ENCODE measurements at places on chromosomes 16 and 17.
A peak's percentile ranks its signal among the peaks of the same experiment; 100 is the strongest.

DNA sequence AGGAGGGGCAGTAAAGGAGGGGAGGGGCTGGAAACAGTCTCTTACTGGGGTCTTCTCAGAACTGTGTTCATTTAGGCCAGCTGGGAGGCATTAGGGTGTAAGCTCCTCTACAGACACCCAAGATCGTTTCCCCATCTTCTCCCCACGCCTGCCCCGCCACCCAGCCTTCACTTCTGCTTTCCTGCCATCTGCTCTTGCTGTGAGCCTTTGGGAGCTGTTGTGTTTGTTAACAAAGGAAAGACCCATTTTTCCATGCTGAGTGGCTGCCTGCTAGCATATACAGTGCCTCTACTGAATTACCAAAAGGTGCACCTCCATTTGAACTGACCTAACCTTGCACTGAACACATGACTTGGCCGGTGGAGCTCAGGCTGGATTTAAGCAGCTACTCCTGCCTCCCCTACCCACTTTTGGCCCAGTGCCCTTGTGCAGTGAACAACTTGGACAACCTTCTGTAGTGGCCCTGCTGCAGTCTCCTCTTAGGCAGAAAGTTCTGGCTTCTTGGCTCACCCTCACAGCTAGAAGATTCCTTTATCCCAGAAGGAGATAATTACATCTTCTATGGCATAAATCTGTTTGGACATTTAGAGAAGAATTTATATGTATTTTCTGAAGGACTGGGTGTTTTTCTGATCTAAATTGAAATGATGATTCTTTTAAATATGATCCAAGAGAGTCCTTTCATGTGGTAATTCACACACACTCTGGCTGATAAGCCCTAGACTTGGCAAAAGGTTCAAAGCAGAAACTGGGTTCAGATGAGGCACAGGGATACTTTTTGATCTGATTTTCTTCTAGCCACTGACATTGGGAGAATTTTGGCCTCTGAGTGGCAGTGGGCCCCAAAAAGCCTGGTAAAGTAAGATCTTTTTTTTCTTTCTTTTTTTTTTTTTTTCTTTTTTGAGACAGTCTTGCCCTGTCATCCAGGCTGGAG, 81.9 kb upstream of the HNF1B start:
- no peak for DNase-seq

DNA sequence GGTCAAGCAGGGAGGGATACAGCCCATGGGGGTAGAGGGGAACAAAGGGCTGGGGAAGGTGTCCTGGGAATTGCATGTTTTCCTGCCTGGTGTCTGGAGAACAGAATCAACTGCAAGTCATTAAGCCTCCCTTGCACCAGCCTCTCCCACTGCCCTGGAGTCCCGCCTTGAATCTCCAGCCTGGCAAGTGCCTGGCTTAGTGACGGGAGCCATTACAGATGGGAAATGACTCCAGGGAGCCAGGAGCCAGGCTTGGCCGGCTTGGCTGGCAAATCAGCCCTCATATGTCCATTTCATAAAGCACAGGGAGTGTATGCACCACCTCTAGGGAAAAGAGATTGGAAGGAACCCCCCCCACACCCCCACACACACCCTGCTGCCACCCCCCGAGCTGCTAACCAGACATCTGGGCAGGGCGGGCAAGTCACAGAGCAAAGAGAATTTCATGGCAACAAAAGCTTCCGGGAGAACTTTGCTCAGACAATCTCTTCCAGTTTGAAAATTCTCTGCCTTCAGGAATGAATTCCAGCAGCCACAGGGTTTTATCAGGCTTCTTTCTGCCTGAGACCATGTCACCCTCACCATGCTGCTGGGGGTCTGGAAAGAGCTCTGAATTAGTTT, 127.7 kb downstream of the NTN1 start:
- no peak for DNase-seq

- DNase-seq: no peak
Measured at GRCh38 chr16:24839347-24839972, 6.3 kb upstream of the SLC5A11 start.

GRCh38 chr17:66787914-66788313, 47.0 kb upstream of the CACNG5 start:
- DNase-seq: no peak

GRCh38 chr16:72197545-72197944, 25.6 kb upstream of the PMFBP1 start:
- DNase-seq: no peak

- DNase-seq: no peak
Measured at GRCh38 chr16:13429416-13429815, 490.5 kb upstream of the ERCC4 start.

DNA sequence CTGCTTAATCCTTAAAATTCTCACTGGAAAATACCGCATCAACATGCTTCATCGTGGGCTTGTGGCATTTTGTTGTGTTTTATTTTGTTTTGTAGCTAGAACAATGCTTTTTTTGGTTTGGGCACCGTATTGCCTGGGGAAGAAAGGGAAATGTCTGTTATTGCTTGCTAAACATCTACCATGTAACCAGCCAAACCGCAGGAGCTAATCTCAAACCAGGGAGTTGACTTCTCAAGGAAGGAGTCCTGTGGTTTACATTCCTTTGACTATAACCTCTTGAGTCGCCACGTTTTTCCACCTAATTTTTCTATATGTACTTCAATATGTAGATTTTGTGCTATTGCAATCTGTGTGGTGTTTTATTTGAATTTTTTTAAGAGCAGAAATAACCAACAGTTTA, 593.5 kb upstream of the SOX9 start:
- DNase-seq: no peak

- DNase-seq: no peak
Measured at GRCh38 chr16:24775455-24775854, 46.0 kb downstream of the TNRC6A start.

GRCh38 chr17:50471009-50471905, 2.6 kb upstream of the CHAD start:
- DNase-seq: no peak

DNA sequence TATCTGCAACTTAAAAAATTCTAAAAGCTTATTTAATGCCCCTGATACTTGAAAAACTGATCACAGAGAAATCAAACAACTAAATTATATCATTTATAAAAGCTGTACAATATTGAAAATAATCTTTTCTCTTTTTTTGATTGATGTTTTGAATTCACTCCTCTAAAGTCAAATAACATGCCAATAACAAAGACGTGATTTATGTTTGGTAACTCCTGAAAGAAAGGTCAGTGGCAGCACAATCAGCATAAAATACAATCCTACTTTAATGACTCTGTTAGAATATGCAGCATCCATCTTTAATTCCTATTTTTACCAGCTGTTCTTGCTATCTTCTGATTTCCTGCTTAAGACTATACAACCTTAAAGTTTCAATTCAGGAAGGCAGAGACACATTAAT, 50.7 kb upstream of the NACA2 start:
- no peak for DNase-seq

GRCh38 chr16:21950782-21951521, 2.2 kb upstream of the UQCRC2 start:
- DNase-seq: no peak

DNA sequence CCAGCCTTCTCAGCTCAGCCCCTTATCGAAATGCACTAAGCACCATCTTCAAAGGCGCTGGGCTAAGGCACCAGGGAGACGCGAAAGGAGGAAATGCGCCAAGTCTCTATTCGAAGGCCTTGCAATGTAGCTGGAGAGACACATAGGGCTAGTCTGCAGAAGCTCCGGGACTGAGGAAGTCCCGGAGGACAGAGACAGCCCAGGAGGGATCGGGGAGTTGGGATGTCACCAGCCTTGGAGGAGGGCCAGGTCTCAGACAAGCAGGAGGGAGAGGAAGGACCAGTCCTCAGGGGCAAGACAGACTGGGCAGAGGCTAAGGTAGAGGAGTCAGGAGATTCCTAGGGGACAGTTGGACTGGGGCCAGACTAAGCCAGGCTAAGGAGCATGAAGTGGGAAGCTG, 8.5 kb downstream of the C17orf100 start:
- DNase-seq: no peak

GRCh38 chr17:17366941-17367875, 64.0 kb downstream of the NT5M start:
- DNase-seq: no peak

DNA sequence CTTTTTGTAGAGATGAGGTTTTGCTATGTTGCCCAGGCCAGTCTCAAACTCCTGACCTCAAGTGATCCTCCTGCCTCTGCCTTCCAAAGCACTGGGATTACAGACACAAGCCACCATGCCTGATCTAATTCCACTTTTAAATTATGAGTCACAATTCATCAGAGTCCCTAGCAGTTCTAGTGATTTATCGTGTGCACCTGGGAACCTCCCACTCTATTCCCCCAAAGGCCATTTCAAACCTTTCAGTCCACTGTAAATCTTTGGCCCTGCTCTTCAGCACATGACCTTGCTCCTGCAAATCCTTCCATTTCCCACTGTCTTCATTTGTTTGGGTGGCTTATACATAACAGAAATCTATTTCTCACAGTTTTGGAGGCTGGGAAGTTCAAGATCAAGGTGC, 73.0 kb downstream of the HS3ST2 start:
- no peak for DNase-seq

DNA sequence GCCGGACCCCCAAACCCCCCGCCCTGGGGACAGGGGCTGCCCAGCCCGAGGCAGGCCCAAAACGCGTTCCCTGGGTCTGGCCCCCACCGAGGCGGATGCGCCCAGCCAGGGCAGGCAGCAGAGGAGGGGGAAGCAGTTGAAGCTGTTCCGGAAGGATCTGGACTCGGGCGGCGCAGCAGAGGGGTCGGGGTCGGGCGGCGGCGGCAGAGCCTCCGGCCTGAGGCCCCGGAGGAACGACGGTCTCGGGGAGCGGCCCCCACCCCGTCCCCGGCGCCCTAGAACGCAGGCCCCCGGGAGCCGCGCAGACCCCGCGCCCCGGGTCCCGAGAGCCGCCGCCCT, 22.9 kb upstream of the ZFPM1 start:
- no peak for DNase-seq

- no peak for DNase-seq
Measured at GRCh38 chr16:29760567-29761279, 14.9 kb upstream of the C16orf54 start.

GRCh38 chr16:11056993-11057649, 112.8 kb downstream of the CLEC16A start:
- no peak for DNase-seq

DNA sequence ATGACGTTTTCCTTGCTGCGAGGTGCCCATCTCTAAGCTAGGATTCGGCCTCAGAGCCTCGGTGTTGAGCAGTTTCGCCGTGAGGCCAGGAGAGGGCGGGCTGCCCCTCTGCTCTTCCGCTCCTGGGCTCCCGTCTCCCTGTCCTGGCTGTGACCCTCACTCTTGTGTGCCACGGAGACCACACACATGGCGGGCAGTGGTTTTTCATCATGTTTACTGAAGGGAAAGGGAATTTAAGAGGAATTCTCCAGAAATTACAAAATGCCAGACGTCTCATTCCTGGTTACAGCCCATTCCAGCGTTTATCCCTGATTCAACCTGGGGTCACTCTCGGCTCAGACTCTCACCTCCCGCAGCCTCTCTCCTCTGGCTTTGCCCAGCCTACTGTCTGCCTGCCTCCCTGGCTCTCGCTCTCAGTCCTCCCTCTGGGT, 96.8 kb upstream of the ELAC2 start:
- DNase-seq: no peak

DNA sequence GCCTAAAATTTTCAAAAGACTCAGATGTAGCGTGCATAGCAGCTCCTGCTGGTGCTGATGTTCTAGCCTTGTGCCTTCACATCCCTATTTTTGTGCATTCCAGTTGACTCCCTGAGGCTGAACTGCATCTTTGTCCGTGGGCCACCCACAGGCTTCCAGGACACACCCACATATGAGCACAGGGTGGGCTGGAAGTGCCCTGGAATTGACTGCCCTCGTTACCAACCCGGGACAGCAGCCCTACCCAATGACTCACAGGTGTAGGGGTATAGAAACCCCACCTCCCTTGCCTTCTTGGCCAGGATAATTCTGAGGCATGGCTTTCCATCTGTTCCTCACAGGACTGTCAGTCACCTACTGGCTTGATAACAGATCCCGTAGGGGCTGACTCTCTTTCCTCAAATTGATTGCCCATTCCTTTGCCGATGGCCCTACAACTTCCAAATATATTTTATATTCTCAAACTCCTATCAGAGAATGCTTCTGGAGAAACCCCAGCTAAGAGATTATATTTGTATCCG, 65.9 kb upstream of the CDH13 start:
- no peak for DNase-seq

DNA sequence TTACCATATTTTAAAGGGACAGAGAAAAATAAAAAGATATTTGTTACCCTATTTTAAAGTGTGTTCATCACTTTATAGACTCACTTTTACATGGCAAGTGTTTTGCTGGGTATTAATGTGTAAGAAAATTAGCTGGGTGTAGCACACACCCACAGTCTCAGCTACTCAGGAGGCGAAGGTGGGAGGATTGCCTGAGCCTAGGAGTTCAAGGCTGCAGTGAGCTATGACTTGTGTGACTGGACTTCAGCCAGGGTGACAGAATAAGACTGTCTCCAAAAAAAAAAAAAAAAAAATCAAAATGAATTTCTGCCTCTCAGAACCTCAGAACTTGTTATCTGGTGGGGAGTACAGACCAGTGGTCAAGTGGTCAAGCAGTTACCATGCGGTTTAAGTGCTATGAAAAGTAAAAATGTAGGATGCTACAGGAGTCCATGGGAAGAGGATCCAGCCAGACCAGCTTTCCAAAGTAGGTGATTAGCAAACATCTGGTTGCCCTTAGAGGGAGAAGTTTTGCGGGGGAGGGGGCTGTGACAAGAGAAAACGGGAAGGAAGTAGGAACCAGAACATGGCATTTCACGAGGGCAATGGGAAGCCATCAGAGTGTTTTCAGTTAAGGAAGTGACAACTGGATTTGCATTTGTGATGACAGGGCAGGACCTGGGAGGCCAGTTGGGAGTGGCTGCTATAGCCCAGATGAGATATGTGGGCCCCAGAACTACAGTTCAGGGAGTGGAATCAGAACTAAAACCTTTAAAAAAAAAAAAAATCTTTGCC, 13.9 kb downstream of the CNEP1R1 start:
- no peak for DNase-seq

- no peak for DNase-seq
Measured at GRCh38 chr17:83103200-83103942, 24.0 kb downstream of the METRNL start.

GRCh38 chr17:78970834-78971755, 8.6 kb downstream of the LGALS3BP start:
- peak; percentile 63 for DNase-seq

GRCh38 chr16:7025616-7026190, 306.9 kb upstream of the RBFOX1 start:
- no peak for DNase-seq

- no peak for DNase-seq
Measured at GRCh38 chr17:64327201-64327930, 63.3 kb downstream of the PECAM1 start.

GRCh38 chr16:53952215-53953208, 248.6 kb downstream of the FTO start:
- DNase-seq: no peak
